ENCODE measurements at places on chromosomes 7 and 10.

GRCh38 chr7:138238734-138239659 is 162.7 kb downstream of the AKR1D1 start:
- no peak overlapping the region for H3K4me3 ChIP-seq
- no peaks in the 10 kb centered on the region for H3K36me3 ChIP-seq
- H3K27ac ChIP-seq: no peak overlapping the region
- peak; percentile 22 for DNase-seq
- H3K4me1 ChIP-seq: no peaks in the 10 kb centered on the region
- H3K27me3 ChIP-seq: no peaks in the 10 kb centered on the region

DNA sequence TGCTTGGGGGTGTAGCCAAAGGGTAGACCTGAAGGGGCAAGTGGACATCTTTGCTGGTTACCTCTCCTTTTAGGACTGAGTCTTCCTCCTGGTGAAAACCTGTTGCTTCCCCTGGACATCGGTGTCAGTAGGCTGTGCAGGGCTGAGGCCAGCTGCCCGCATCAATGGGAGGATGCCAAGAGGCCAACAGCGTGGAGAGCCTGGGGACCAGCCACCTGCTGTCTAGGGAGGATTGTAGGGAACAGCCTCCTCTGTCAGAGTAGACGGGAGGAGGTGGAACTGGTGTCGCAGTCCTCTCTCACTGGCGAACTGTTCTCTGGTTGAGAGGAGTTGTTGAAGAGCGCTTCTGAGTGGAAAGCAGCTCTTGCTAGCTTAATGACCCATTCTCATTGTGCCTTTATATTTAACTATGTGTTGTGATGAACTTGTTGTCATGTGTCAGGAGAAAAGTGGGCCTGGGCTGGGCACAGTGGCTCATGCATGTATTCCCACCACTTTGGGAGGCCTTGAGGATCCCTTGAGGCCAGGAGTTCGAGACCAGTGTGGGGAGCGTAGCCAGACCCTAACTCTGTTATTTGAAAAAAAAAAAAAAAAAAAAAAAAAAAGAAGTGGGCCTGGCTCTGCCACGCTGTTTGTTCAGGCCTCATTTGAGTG is 1.8 kb downstream of the SUFU start:
- H3K36me3 ChIP-seq: peaks cover 20% of the 10 kb centered on the region
- H3K4me1 ChIP-seq: peaks cover 10% of the 10 kb centered on the region
- H3K4me3 ChIP-seq: no peak overlapping the region

GRCh38 chr7:7596176-7596575 is 29.5 kb downstream of the MIOS start:
- no peaks in the 10 kb centered on the region for H3K4me1 ChIP-seq
- no peak overlapping the region for H3K4me3 ChIP-seq
- H3K36me3 ChIP-seq: peaks cover 52% of the 10 kb centered on the region
- no peak for DNase-seq

DNA sequence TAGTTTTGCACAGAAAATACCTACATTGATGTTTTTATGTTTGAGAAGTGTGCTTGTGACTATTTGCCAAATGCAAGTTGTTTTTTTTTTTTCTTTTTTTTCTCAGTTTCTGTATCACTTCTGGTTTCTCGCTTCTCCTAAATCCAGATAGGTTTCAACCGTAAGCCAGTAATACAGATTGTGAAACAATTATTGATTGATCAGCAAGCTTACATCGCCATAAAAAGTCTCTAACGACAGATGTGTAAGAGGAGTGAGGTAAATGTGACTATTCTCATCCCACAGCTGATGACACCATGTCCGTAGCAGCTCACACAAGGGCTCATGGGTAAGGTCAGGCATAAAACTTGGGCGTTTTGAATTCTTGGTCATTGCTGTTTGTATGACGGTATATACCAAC is 202.8 kb upstream of the AKR1E2 start:
- H3K4me3 ChIP-seq: no peak overlapping the region
- peaks cover 5% of the 10 kb centered on the region for H3K27me3 ChIP-seq
- no peaks in the 10 kb centered on the region for H3K36me3 ChIP-seq
- H3K4me1 ChIP-seq: no peaks in the 10 kb centered on the region
- no peak for DNase-seq
- no peak overlapping the region for H3K27ac ChIP-seq

DNA sequence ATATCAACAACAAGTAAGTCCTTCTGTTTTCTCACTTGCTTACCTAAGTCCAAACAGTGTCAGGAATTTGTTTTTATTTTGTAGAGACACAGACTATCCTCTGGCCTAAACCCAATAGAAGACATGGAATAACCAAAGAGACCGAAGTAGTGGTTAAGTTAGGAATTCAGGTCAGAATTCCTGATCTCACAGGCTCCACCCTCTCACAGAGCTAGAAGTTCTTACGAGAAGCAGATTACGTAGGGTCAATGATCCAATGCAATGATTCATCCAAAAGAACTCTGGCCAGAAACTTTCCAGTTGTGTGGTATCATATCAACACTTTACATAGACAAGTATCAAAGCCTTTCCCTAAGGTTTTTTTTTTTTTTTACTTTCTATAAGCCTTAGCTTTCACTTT is 73.8 kb downstream of the IQUB start:
- H3K27ac ChIP-seq: no peak overlapping the region
- no peak overlapping the region for H3K4me3 ChIP-seq
- H3K4me1 ChIP-seq: no peaks in the 10 kb centered on the region
- H3K36me3 ChIP-seq: no peaks in the 10 kb centered on the region
- no peaks in the 10 kb centered on the region for H3K27me3 ChIP-seq

DNA sequence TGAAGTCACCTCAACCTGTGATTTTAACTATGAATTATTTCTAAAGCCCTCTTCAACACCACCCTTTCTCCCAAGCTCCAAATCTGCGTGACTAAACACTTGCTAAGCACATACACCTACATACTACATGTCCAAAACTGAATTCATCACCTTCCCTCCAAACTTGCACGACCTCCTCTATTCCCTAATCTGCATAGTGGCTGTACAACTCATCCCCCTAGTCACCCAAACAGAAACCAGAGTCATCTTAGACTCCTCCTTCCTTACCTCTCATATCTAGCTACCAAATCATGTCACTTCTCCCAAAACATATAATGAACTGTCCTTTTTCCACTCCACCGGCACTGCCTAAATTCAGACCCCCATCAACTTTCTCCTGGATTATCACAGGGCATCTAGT is 16.2 kb downstream of the ARHGAP21 start:
- no peak overlapping the region for H3K4me3 ChIP-seq
- no peak overlapping the region for H3K27ac ChIP-seq
- peaks cover 6% of the 10 kb centered on the region for H3K36me3 ChIP-seq
- DNase-seq: no peak
- H3K27me3 ChIP-seq: no peaks in the 10 kb centered on the region

- peak; percentile 68 for DNase-seq
Measured at GRCh38 chr7:152076324-152076821, 50.9 kb downstream of the GALNT11 start.

GRCh38 chr10:4781955-4782354 is 44.1 kb upstream of the AKR1E2 start:
- no peak overlapping the region for H3K4me3 ChIP-seq
- DNase-seq: no peak
- no peaks in the 10 kb centered on the region for H3K4me1 ChIP-seq
- no peak overlapping the region for H3K27ac ChIP-seq
- H3K27me3 ChIP-seq: peaks cover 20% of the 10 kb centered on the region
- no peaks in the 10 kb centered on the region for H3K36me3 ChIP-seq

- no peaks in the 10 kb centered on the region for H3K36me3 ChIP-seq
- H3K4me3 ChIP-seq: no peak overlapping the region
- peaks cover 25% of the 10 kb centered on the region for H3K27me3 ChIP-seq
- no peak overlapping the region for H3K27ac ChIP-seq
- DNase-seq: no peak
Measured at GRCh38 chr7:87216701-87217508, 2.6 kb downstream of the TMEM243 start.

DNA sequence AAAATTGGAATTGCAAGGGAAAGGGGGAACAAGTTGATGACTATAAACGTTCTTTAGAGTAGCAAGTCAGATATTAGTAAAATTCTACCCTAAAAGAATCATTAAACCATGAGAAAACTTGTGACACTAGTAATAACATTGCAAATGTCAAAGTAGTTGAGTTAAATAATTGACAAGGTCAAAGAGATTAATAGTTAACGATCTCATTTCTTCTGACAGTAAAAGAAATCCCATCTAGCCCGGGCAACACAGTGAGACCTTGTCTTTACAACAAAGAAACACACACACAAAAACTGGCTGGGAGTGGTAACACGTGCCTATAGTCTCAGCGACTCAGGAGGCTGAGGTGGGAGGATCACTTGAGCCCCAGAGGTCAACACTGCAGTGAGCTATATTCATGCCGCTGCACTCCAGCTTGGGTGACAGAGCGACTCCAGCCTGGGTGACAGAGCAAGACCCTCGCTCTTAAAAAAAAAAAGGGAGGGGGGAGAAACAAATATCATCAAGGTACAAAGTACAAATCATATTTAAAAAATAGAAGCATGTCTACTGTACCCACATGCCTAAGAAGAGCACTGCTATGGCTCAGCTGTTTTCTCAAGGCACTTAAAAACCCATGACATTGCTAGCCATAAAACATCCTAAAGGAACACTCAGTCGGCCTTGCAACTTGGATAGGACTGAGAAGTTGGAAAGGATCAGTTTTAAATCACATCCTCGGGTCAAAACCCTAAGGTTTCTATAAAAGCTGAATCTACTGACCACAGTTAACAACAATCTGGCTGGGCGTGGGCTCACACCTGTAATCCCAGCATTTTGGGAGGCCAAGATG is 401.1 kb downstream of the PARD3 start:
- H3K4me1 ChIP-seq: no peaks in the 10 kb centered on the region
- no peak overlapping the region for H3K27ac ChIP-seq
- no peak overlapping the region for H3K4me3 ChIP-seq
- DNase-seq: no peak
- no peaks in the 10 kb centered on the region for H3K27me3 ChIP-seq
- no peaks in the 10 kb centered on the region for H3K36me3 ChIP-seq

GRCh38 chr7:990352-990932 is 7.5 kb downstream of the CYP2W1 start:
- H3K4me1 ChIP-seq: no peaks in the 10 kb centered on the region
- no peak for DNase-seq
- no peaks in the 10 kb centered on the region for H3K36me3 ChIP-seq
- no peak overlapping the region for H3K4me3 ChIP-seq
- H3K27me3 ChIP-seq: peaks cover 2% of the 10 kb centered on the region
- no peak overlapping the region for H3K27ac ChIP-seq

- DNase-seq: no peak
- H3K4me3 ChIP-seq: no peak overlapping the region
- no peaks in the 10 kb centered on the region for H3K36me3 ChIP-seq
- peaks cover 8% of the 10 kb centered on the region for H3K27me3 ChIP-seq
- H3K27ac ChIP-seq: no peak overlapping the region
- H3K4me1 ChIP-seq: no peaks in the 10 kb centered on the region
Measured at GRCh38 chr10:75033399-75034130, 77.9 kb upstream of the SAMD8 start.

- DNase-seq: no peak
- H3K27ac ChIP-seq: no peak overlapping the region
- H3K36me3 ChIP-seq: no peaks in the 10 kb centered on the region
- no peaks in the 10 kb centered on the region for H3K27me3 ChIP-seq
- no peaks in the 10 kb centered on the region for H3K4me1 ChIP-seq
Measured at GRCh38 chr10:54594289-54594688, 206.7 kb downstream of the PCDH15 start.

DNA sequence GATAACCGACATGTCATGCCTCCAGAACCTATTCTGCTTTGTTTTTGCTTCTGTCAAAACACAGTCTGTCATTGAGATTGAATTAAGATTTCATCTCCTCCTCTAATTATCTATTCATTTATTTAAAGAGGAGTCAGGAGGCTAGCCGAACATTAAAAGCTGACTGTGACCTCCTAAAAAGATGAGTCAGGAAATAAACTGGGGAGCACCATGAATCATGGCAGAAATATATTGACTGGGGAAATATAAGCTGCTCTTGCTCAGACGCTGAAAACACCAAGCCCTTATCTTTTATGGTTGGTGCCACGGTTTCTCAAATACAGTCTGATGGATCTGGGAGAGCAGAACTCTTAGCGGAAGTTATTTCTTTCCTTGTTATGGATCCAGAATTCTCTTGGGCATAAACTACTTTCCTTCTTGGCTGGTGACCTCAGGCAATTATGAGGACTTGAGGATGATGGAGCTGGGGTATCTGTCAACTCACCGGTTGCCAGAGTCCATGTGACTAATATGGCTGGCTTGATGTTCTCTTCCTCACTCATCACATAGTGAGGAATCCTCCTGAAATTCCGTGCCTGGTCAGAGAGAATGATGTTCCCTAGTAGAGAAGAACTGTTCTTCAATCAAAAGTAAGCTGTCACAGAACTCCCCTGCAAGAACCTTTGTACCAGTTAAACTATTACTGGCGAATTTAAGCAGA is 307.6 kb upstream of the PHYHIPL start:
- no peak for DNase-seq
- no peaks in the 10 kb centered on the region for H3K36me3 ChIP-seq
- H3K4me3 ChIP-seq: no peak overlapping the region

DNA sequence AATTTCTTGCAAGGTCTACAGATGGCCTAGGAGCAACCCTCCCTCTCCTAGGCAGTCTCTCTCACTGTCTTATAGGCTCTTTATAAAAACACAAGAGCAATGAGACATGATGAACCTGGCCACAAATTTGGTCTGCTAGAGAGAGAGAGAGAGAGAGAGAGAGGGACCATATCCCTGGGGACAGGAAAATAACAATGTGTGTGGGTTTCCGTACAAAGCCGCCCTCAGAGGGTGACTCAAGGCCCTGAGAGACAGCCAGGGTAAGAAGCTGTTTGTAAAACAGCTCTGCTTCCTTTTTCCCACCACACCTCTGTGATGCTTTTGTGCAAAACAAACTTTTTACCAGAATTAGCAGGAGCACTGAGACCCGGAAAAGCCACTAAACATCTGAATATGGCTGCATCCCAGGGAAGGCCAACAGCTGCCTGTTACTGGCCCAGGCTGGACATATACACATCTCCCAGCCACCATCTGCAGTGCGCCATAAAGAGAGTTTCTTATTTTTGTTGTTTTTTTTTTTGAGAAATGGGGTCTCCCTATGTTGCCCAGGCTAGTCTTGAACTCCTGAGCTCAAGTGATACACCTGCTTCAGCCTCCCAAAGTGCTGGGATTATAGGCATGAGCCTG is 18.4 kb downstream of the GIMAP5 start:
- no peak overlapping the region for H3K27ac ChIP-seq
- no peak overlapping the region for H3K4me3 ChIP-seq
- H3K4me1 ChIP-seq: no peaks in the 10 kb centered on the region
- DNase-seq: no peak
- H3K36me3 ChIP-seq: no peaks in the 10 kb centered on the region

GRCh38 chr7:150567169-150567568 is at the start of gene GIMAP4:
Gene GIMAP4, plus strand, starts transcription at chr7:150567390. Its CDS starts 2,512 bp downstream, at chr7:150569902.
- no peaks in the 10 kb centered on the region for H3K4me1 ChIP-seq
- H3K36me3 ChIP-seq: no peaks in the 10 kb centered on the region
- H3K27me3 ChIP-seq: peaks cover 18% of the 10 kb centered on the region
- DNase-seq: no peak

DNA sequence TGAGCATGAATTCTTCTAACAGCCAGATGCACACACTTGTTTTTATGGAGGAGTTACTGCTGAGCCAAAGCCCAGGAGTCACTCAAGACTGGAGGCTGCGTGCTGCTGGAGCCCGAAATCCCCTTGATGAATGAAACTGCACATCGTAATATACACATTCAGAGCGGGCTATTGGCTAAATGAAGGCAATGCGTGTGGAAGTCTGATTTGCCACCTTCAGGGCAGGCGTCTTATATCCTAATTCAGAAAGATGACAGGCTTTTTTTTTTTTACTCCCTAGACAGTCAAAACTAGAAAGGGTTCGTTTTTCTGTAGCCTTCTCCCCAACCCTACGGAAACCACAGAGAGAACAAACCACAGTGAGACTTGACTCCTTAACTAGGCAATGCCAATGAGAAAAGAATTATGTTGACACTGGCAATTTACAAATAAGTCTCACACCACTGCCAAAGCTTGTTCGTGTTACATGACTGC is 227.2 kb upstream of the KLF14 start:
- H3K4me3 ChIP-seq: no peak overlapping the region

Measured in K562 (cell line).